ENCODE measurements at places on chromosomes 2 and 18.

DNA sequence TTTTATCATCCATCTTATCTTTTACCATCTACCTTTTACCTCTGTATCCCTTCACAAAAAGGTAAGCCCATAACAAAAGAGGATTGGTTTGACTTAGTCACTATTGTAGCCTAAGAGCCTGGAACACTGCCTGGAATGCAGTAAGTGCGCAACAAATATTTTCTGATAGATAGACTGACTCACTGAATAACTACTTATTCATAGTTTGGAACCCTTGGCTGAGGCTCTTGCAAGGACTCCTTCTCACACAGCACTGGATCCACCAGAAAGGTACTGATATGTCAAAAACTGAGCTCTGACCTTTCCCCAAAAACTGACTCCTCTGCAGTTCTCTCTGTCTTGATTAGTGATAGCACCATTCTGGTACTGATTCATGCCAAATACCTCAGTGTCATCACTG lies 426.7 kb downstream of the SETBP1 start:
- no peak for DNase-seq

GRCh38 chr2:42293019-42293418 lies 68.0 kb downstream of the COX7A2L start:
- no peak for DNase-seq

DNA sequence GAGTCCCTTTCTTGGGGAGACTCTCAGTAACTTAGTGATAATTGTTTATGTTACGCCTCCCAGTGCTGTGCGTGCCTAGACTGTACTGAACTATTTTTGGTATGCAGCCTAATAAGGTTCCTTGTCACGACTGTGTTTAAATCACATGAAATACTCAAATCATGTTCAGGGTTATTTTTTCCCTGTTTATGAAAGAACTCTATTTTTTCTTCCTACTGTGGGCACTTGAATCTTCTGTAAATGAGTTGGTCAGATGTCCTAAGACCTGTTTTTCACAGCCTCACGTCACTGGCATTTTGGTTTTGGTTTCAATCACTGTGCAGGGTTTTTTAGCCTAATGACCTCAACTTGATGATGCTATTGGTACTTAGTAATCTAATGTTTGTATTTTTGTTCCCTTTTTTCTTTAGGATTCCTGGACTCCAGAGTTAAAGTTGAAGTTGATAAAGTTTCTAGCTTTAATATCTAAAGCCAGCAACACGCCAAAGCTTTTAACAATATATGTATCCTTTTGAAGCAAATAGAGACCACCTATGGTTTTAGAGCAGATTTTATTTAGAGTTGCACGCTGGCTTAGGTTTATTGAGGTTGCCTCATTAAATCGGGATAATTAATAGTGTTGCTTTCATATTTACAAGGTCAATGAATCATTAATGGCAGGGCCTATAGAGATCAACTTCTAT lies 24.0 kb downstream of the ARMC9 start:
- DNase-seq = no peak

- DNase-seq = no peak
These were observed 30.1 kb upstream of the COPS8 start for GRCh38 chr2:237055386-237056100.

DNA sequence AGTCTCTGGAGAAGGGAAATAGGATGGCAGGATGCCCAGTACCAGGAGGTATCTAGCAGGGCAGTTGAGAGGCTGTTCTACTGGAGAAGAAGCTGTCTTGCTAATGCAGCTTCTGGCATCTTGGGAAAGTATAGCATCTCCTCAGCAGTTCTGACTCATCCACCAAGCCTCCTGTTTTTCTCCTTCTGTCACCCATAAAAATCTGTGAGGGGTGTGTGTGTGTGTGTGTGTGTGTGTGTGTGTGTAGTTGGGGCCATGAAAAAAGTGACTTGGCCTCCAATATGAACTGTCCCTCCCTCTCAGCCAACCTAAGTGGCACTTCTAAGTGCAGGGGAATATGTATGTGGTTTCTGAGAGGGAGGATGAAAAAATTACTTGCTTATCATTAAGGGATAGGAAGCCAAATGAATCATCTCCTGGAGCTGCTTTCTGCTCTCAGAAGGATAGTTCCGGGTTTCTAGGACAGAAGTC lies 83.9 kb downstream of the CBLN2 start:
- no peak for DNase-seq

DNA sequence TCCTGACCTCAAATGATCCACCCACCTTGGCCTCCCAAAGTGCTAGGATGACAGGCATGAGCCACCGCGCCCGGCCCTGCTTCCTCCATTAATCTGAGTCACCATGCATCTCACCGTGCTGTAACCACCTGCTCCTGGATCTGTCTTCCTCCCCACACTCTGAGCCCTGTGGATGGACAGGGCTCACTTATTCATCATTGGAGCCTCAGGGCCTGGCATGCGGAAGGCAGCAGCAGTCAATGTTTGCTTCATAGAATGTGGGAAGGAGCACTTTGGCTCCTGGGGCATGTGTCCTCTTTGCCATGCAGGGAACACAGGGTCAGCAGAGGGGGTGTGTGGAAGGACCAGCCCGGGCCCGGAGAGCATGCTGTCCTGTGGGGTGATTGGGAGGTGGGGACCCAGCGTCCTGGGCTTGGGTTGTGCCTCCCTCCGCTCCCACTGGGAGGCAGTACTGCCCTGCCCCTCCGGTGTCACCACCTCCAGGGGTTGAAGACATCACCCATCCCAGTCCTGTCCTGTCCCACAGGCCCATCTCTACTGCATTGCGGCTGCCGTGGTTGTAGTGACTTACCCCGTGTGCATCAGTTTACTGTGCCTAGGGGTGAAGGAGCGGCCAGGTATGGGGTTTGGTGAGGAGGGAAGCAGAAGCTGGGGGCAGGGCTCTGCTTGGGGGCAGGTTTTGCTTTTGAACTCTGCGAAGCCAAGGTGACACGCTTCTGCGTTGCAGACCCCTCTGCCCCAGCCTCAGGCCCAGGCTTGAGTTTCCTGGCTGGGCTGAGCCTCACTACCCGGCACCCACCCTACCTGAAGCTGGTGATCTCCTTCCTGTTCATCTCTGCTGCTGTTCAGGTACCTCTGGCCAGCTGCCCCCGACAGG lies 11.5 kb downstream of the MFSD2B start:
- no peak for DNase-seq

- DNase-seq = no peak
These were observed 14.3 kb downstream of the KCNG2 start for GRCh38 chr18:79812052-79812451.

- DNase-seq = no peak
These were observed 303.6 kb upstream of the ID2 start for GRCh38 chr2:8378016-8378810.

DNA sequence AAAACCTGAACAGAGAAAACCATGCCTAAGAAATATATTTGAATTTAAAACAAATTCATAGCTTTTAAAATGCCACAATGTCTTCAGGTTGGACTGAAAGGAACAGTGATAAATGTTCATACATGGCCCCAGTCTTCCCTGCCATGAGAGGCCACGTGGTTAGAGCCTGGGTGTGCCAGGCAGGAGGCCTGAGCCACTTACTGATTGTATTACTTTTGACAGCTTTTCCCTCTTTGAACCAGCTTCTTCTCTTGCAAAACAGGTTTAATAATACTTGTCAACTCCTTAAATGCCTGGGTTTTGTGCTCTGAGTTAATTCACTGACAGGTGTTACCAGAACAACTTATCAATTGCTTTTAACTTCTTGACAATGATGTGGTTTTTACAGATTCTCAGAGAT lies 27.0 kb downstream of the RBKS start:
- peak; percentile 61 for DNase-seq

GRCh38 chr2:102018823-102019445 lies 27.2 kb downstream of the IL1R2 start:
- DNase-seq = no peak

DNA sequence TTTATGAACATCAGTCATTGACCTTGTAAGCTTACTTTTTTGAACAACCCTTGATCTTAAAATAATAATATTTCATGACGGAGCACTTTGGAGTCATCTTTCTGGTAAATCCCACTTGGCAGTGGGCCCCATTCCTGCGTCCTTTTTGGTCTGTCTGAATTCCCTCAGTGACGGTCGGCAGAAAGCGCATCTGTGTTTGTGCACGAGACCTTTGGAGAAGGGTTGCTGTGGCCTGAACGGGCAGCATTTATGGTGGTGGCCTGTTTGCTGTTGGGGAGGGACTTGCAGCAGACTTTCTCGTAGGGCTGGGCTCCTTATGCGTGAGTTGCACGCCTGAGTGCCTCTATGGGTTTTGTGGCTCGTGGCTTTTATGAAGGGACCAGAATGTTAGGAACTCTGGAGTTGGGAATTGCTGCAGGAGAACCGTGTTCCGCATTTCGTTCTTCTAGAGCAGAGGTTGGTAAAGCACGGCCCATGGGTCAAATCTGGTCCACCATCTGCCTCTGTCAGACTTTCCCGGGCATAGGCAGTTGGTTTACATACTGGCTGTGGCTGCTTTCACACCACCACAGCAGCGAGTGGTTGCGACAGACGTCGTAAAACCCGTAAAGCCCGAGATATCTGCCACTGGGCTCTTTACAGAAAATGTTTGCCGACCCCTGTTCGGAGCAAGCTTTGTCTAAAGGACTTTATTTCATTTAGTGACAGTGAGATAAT lies 30.8 kb downstream of the LPIN1 start:
- no peak for DNase-seq

GRCh38 chr2:62014102-62014501 lies 108.6 kb downstream of the COMMD1 start:
- peak; percentile 78 for DNase-seq

DNA sequence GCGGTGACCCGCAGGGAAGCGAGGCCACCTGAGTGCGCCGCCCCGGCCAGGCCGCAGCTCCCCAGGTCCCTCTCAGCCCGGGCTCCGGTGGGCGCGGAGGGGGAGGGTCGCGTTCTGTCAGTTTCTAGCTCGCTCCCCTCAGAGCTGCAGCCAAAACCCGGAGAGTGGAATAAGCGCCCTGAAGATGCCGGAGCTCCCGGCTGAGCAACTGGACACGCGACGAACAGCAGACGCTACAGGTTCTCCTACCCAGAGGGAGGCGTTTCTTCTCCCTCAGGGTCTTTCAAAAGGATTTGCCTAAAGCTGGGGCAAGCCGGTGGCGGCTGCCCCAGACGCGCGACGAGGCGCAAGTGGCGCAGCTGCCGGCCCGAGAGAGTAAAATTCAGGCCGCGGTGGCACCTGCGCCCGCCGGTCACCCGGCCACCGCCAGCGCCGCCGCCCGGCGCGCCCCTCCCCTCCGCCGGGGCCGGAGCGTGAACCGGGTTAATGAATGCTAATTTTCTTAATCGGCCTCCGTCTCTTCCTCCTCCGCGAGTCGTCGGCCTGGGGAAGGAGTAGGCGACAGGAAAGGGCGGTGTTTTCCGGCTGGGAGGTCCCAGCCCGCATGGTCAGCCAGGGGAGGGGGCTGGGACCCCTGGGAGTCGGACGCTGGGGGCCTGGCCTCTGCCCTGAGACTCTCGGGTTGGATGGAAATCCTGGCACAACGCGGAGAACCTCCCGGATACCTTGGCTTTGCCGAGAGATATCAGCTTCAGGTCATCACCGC lies 845 bp upstream of the CDC42EP3 start:
- no peak for DNase-seq

DNA sequence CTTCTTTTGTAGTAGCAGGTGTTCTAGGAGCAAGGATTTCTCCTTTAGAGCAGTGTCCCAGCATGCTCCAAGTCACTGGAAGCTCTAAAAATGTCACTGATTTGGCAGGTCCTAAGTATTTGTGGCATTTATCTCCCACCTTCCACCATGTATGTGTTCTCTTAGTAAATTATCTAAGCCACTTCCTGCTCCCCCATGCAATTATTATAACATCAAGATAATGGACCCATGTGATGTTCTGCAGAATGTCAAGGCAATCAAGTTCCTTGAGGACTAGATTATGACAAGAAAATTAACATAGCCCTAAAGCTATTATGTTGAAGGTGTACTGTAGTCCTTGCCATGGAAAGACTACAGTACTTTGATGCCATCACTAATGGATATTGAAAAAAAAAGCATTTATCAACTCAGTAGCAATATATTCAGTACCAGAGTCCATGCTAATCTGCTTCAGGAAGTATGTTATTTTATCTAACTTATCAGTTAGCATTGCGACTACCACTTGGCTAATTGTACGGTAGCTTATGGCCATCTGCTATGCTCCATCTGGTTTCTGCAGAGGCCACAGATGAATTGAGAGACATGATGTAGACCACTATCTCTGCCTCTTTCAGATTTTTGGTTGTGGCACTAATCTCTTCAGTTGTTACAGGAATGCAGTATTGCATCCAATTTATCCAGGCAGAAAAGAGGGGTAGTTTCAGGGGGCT lies 56.7 kb downstream of the GPR39 start:
- DNase-seq = no peak

- no peak for DNase-seq
These were observed 99.9 kb downstream of the SPATS2L start for GRCh38 chr2:200406379-200406778.

GRCh38 chr2:23669413-23670244 lies 257.3 kb downstream of the ATAD2B start:
- DNase-seq = peak; percentile 18
